ENCODE measurements at places on chromosomes 7 and 10.

GRCh38 chr7:25495342-25496250, 267.3 kb upstream of the NPVF start:
- no peak for DNase-seq

DNA sequence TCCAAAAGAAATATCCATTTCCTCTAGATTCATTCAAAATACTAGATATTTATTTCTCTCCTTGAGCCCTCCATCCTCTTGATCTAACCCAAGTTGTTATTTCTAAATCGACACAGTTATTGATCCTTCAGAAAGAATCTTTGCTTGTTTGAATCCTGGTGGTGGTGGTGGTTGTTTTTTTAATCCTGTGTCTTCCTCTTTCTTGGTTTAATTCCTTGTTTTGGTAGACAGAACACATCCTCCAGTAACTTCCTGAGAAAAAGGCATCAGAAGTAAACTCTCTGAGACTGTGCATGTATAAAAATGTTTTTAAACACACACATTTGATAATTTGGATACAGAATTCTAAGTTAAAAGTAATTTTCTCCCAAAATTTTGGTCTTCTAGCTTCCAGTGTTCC, 49.9 kb downstream of the SIRT1 start:
- no peak for DNase-seq

DNA sequence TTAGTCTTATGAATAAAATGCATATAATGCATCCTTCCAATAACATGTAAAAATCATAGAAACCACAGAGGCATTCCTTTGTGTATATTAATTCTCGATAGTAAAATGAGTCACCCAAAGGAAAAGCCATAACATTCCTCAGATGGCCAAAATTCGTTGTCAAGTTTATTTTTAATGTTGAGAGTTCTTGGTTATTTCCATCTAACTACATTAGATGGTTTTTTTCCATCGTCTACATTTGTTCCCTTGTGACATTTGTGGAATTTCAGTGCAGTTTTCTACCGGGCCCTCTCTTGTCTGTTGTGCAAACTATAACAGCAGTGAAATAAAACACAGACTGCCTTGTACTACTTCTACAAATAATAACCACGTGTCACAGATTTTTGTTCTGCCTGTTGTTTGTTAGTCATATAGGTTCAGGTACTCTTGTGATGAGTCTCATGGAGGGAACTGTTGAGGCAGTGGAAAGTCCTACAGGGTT, 54.7 kb upstream of the CCAR1 start:
- DNase-seq, result no peak

GRCh38 chr10:93356516-93356915, 125.6 kb downstream of the MYOF start:
- DNase-seq, result no peak

DNA sequence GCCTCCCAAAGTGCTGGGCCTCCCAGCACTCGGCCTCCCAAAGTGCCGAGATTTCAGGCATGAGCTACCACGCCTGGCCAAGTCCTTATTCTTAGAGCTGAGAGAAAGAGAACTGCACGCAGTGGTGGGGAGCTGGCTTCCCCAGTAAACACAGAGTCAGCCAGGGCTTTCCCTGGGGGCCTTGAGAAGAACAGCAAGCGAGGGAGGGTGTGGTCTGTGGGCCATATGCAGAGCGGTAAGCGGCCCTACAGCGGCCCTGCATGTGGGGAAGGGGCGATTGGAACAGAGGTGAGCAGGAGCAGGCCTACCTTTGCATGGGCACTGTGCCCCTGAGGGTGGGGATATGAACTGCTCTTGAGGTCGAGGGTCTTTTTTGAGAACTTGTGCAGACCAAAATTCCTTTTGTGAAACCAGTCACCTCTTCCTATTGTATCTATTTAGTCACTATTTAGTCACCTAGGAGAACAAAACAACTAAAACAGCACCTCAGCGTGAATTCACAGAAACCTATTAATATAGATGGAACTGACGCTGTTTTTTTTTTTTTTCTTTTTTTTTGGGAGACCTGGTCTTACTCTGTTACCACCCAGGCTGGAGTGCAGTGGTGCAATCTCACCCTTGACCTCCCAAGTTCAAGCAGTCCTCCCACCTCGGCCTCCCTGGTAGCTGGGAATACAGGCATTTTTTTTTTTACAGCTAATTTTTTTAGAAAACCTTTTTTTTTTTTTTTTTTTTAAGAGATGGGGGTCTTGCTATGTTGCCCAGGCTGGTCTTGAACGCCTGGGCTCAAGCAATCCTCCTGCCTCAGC, 36.9 kb upstream of the SH2D4B start:
- peak; percentile 71 for DNase-seq
